ENCODE measurements at places on chromosomes 6 and 20.

DNA sequence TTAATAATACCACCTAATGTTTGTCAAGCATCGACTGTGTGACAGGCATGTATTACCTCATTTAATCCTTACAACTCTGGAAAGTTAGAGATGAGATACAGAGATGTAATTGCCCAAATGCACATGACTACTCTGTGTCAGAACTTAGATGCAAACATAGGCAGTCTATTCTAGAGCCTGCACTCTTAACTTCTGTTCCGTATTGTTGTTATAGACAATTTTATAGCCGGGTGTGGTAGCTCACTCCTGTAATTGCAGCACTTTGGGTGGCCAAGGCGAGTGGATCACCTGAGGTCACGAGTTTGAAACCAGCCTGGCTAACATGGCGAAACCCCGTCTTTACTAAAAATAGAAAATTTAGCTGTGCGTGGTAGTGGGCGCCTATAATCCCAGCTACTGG is 15.0 kb downstream of the IFT52 start:
- no peak for DNase-seq

DNA sequence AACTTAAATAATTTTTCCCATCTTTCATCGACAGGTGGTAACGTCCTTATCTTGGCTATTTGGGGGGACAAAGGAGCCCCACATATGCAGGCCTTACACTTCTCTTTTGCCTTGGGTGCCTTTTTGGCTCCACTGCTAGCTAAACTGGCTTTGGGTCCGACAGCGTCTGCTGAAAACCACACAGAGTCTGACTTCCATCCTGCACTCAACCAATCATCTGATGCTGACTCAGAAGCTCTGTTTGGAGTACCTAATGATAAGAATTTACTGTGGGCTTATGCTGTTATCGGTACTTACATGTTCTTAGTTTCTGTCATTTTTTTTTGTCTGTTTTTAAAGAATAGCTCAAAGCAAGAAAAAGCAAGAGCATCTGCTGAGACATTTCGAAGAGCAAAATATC is 178.5 kb downstream of the SLC16A10 start:
- no peak for DNase-seq

- no peak for DNase-seq
Observed at GRCh38 chr6:117938311-117938995, 31.4 kb downstream of the SLC35F1 start.

GRCh38 chr6:116309001-116309400 is 29.3 kb upstream of the TSPYL1 start:
- DNase-seq: no peak

- DNase-seq: no peak
Observed at GRCh38 chr20:6051505-6051904, 2.4 kb downstream of the LRRN4 start.

GRCh38 chr20:22531756-22532155 is 52.6 kb downstream of the FOXA2 start:
- DNase-seq: no peak

DNA sequence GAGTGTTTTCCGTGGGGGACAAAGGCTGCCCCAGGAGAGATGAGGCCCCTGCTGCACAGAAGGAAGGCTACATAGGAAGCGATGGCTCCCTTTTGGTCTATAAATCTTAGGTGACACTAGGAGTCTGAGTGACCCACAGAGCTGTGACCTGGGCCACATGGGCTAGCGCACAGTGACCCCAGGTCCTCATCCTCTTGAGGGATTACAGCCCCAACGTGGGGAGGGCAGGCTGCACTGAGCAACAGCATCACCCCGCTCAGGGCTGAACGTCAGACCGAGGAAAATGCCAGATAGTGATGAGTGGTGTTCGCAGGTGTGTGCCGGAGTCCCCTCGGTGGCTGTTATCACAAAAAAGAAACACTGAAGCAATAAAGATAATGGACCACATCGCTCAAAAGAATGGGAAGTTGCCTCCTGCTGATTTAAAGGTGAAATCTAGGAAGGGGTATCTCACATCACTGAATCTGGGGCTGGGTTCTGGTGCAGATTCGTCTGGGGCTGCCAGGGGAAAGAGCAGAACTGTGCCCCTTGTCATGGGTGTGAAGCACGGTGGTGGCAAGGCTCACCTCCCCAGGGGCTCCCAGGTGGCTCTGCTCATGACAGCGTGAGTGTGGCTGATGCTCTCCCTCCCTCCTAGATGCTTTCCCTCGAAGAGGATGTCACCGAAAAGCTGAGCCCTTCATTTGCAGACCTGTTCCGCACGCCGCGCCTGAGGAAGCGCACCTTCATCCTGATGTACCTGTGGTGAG is 14.5 kb downstream of the SLC22A1 start:
- DNase-seq: no peak

DNA sequence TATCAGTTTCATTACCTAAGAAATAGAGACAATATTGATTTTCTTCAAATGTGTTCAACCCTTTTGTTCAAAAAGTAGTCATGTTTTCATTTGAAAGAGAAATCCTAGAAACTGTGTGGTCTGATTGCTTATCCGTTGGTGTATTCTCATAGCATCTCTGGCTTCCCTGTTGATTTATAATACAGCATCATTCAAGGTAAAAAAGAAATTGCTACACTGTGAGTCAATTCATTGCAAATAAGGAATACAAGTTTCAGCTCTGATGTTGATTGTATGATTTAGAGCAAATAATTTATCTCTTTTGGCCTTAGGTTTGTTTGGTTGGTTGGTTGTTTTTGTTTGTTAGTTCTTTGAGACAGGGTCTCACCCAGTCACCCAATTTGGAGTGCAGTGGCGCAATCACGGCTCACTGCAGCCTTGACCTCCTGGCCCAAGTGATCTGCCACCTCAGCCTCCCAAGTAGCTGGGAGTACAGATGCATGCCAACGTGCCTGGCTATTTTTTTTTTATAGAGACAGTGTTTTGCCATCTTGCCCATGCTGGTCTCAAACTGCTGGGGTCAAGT is 185.5 kb upstream of the TNFAIP3 start:
- DNase-seq: no peak

DNA sequence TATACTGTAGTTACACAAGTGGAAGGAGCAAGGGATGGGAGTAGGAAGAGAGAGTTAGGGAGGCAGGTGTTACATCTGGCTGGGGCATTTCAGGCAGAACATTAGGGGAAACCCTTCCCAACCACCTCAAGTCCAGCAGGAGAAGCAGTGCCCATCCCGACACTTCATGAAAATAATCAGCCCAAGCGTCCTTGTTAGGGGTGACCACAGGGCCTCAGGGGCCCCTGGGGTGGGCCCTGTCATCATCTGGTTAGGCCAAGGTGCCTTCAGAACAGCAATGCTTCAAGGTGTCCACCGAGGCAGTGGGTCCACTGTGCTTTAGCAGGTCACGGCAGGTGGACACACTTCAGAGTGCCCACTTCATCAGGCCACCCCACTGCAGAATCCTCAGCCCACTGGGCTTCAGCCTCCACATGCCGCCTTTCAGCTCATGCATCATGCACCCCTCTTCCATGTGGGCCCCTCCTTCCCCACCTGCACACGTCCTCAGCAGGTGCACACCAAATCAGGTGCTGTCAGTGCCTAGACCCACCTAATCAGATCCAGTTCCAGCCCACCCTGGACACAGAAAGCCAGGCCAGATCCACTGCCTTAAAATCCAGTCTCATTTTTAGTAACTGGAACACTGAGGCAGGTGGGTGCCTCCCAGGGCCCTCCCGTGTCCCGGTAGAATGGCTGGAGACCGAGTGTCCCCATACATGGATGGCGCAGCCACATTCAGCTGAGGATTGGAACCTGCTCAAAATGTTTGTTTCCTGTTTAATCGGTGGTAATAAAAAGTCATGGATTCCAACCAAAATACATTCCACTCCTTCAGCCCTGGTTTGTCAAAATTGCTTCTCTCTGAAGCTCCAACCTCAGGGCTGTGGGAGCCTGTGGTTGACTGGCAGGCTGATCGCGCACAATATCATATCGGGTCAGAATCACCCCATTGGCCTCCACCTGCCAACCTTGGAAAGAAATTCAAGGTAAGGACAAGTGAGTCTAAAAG is 99.5 kb downstream of the ANKRD60 start:
- no peak for DNase-seq

GRCh38 chr6:31620586-31621319 is at the start of gene PRRC2A:
TSS of gene PRRC2A (plus strand) at chr6:31620715. CDS start at chr6:31622790, 2,075 bp downstream.
- peak; percentile 79 for DNase-seq

- no peak for DNase-seq
Observed at GRCh38 chr6:167103041-167103891, 19.6 kb upstream of the CCR6 start.

- no peak for DNase-seq
Observed at GRCh38 chr20:13755809-13756208, 28.9 kb downstream of the ESF1 start.

- no peak for DNase-seq
Observed at GRCh38 chr20:57374931-57375651, 16.1 kb upstream of the RBM38 start.

- no peak for DNase-seq
Observed at GRCh38 chr20:44601801-44602204, 19.4 kb downstream of the PKIG start.

- DNase-seq: no peak
Observed at GRCh38 chr6:35296931-35297600, 552 bp upstream of the DEF6 start.

DNA sequence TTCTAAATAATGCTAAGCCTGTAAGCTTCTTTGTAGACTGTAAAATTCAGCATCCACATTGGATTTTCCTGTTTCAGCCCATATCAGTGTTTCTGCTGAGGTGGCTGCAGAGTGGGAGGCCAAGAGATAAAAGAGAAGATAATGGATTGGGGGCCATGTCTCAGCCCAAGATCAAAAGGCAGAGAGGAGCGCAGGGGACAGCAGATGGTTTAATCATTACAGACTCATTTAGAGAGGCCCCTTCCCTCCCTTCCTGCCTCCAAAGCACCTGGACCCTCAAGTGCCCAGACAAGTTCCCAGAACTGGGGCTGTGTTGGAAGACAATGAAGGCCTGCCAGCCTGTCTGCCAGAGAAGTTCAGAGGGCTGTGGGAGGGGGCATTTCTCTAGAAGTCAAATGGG is 20.4 kb upstream of the CTNNBL1 start:
- DNase-seq: no peak

GRCh38 chr6:127458817-127459216 is 372 bp downstream of the KIAA0408 start:
- no peak for DNase-seq

DNA sequence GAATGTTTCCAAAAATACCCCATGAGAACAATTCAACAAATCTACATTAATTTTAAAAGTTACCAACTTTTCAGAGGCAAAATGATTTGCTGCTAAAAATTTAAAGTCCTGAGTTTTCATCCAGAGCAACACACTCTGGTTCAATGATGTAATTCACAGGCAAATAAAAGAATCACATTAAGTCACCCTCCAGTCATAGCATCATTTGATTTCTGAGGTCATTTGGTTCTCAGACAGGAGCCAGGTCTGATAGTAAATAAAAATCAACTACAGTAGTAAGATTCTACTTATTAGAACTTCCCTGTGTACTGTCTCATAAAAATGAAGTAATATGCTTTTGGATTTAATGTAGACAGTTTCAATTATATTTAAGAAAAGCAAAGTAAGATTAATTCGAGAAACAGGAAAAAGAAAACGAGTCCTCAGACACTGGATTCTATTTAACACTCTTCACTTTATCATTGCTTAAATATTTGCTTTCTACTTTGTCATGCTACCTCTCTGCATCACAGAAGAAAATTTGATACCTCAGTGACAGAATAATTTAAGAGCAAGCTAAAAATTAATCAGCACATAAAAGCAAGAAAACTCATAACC is 25.8 kb downstream of the MAP7 start:
- no peak for DNase-seq

GRCh38 chr20:51752343-51752951 is 15.7 kb downstream of the ATP9A start:
- no peak for DNase-seq

- no peak for DNase-seq
Observed at GRCh38 chr6:54053881-54054391, 57.3 kb upstream of the MLIP start.

GRCh38 chr6:112040956-112041355 is 12.9 kb upstream of the CCN6 start:
- no peak for DNase-seq

DNA sequence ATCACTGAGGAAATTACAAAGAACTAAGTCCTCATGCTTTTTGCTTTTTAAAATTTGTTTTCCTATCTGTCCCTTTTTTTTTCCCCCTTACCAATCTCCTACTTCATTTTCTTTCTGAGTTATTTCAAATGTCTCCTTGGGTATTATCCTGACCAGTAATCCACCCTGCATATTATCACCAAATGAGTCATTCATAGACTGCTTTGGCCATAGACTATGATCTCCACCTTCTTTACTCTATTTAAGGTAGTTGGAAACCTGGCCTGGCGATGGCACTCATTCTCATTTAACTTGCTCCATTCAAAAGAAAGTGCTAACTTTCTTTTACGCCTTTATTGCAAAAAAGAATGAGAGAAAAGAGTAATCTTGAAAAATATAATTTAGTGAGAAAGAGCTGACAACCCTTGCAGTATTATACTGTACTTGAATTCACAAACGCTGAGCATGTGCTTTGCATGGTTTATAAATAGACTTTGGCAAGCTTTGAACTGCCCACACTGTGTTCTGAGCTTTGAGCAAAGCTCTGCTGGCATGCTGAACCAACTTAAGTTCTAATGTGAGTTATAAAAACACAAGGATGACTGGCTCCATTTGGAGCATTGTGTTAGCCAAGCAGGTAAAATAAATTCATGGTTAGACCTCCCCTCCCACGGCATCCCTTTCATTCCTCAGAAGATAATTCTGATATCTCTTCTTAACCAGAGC is 198.9 kb downstream of the NKAIN2 start:
- DNase-seq: peak; percentile 17

- no peak for DNase-seq
Observed at GRCh38 chr6:147930745-147931144, 411.9 kb upstream of the SASH1 start.

GRCh38 chr6:72968704-72969103 is 256.6 kb downstream of the KHDC1L start:
- DNase-seq: peak; percentile 8

- no peak for DNase-seq
Observed at GRCh38 chr6:162873537-162873936, 145.8 kb downstream of the PACRG start.

- DNase-seq: no peak
Observed at GRCh38 chr6:149898966-149899365, 1.1 kb upstream of the RAET1E start.

DNA sequence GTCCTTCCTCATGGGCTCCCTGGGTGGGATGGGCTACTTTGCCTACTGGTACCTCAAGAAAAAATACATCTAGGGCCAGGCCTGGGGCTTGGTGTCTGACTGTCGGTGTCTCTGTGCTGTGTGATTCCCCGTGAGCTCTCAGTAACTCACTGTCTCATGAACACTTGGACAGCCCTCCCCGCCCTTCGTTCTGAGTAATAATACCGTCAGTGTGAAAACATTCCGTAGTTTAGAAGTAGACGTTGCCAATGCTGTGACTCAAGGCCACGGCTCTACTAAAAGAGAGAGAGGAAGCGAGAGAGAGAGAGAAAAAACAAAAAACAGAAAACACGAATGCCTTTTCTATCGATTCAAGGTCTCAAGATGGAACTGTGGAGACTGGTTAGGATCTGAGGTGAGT is 31.8 kb downstream of the FITM2 start:
- no peak for DNase-seq

All from NCI-H2081 (cell line).